ENCODE measurements at places on chromosomes 5 and 9.

DNA sequence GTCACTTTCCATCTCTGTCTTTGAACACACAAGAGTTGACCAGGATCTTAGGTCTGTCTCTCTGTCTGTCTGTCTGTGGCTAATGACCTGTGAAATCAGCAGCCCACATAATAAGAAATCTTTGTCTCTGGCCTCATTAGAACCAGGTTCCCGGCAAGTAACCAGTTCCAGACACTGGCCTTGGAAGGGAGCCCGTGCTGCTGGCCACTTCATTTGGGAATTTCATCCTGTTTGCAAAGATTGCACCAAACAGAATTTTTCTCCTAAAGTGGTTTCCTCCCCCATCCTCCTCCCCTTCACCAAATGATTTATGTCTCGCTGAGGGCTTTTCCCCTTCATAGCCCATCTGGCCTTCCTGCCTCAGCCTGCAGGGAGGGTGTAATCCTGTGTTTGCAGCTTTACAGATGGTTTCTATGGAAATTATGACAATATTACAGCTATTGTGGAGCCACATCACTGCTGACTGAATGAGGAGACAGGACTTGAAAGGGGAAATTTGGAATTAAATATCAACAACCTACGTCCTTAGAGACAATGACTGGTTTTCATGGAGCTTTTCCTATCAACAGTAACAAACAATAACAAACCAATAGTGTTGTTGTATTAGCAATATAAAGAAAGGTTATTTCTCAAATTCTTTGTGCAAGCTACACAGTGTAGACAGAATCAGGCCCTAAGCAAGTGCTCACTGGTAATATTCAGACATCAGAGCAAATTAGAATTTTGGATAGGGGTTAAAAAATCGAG, 25.7 kb downstream of the DPYSL3 start:
- DNase-seq, result peak; percentile 66

DNA sequence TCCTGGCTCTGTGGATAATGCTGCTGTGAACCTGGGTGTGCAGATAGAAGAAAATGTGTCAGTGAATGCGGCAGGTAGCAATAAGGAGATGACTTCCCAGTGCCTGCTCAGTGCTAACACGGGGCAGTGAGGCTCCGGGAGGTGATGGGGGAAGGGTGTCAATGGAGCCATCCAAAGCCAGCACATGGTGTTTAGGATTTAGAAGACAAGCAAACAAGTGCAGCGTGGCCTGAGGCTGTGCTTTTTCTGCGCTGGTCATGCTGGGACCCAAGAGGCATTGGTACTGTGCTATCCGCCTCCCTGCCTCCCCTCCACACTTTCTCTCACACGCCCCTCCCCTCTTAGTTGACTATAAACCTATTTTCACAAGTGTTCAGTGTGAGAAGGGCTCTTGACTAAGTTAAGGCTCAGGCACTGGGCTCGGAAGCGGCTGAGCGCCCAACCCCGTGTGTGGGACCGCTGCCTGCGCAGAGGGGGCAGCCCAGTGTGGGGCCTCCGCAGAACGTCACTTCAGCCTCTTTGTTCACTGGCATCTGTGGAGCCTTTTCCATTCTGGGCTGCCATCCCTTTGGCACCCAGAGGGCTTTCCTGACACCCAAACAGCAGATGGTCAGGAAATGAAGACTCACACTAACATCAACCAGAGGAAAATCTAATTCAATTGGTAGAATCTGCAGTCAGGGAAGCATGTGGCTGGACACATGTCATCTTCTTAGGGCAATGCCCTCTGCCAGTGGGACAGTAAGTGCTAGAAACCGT, 21.8 kb upstream of the NINJ1 start:
- DNase-seq, result no peak

- DNase-seq, result no peak
Measured at GRCh38 chr5:180315762-180316212, 23.9 kb upstream of the MAPK9 start.

GRCh38 chr5:9479990-9480389, 65.9 kb downstream of the SEMA5A start:
- DNase-seq, result no peak

DNA sequence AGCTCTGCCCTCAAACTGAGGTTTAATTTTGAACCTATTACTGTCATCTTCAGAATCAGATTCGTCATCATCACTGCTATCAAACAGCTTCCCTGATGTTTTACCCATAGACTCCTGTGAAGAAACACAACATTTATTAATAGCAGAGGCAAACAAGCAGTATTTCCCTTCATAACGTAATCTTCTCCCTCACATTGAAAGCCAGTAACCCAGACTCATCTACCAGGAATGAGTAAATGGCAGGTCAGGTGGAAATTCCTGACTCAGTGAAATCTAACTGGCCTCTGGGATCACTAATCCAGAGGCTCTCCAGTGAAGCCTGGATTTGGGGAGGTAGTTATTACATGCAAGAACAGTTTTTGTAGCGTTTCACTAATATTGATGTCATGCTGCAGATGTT, 14.6 kb downstream of the NOL8 start:
- no peak for DNase-seq

GRCh38 chr9:11086561-11086960, 473.8 kb upstream of the PTPRD start:
- DNase-seq, result no peak

Measured in NCI-H510A (cell line).